ENCODE measurements at places on chromosomes 12 and 14.

GRCh38 chr14:63224196-63224595 is 20.0 kb downstream of the RHOJ start:
- no peak for DNase-seq

- no peak for DNase-seq
Measured at GRCh38 chr12:113601656-113602263, 130.1 kb upstream of the LHX5 start.

GRCh38 chr14:70924521-70924920 is 17.3 kb downstream of the PCNX1 start:
- DNase-seq, result no peak

- DNase-seq, result peak; percentile 25
Measured at GRCh38 chr12:9751204-9752144, 9.2 kb downstream of the CD69 start.

- DNase-seq, result no peak
Measured at GRCh38 chr12:54486173-54486867, 11.2 kb upstream of the NCKAP1L start.

- no peak for DNase-seq
Measured at GRCh38 chr12:4120316-4120917, 153.1 kb upstream of the CCND2 start.

- DNase-seq, result no peak
Measured at GRCh38 chr12:106304001-106304421, 1.5 kb downstream of the TCP11L2 start.

- DNase-seq, result no peak
Measured at GRCh38 chr12:53750812-53751335, 905 bp downstream of the CISTR start.

DNA sequence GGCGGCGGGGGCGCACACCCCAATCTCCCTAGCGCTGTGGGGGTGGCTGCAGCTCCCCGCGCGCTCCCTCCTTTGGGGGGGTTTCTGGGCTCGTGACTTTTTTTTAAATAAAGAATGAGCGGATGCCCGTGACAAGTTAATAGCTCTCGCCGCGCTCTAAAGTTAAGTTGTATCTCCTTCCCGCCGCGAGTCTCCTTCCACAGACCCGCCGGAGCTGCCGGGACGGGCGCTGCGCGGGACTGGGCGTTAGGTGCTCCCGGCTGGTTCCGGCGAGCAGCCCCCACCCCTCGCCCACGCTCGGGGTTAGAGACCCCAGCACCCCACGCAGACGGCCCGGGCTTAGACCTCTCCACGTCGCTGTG is 82.6 kb upstream of the HMGA2 start:
- peak; percentile 49 for DNase-seq
